ENCODE measurements at places on chromosomes 12 and 14. TPM values are rescaled to one million over a fixed set of nuclear protein-coding genes. Genes with fewer than 3 reads are reported as not detected.

The GPRC5D gene
- total RNA-seq = not detected

The CCDC175 gene
- total RNA-seq = not detected

The SRGAP1 gene
- total RNA-seq = 12.2 TPM

The MMP14 gene
- 0.51 TPM for total RNA-seq

The ST8SIA1 gene
- not detected for total RNA-seq

The IFNG-AS1 gene
- total RNA-seq = not detected

The TAS2R46 gene
- total RNA-seq = not detected

The CELA1 gene
- not detected for total RNA-seq

The STAB2 gene
- total RNA-seq = 0.01 TPM

The NCAPD2 gene
- 57.7 TPM for total RNA-seq

The SLC38A4 gene
- 0.12 TPM for total RNA-seq

The DLGAP5 gene
- total RNA-seq = 30.7 TPM

The LRRC10 gene
- not detected for total RNA-seq

The SELPLG gene
- total RNA-seq = 0.79 TPM

The MYH6 gene
- total RNA-seq = 0.10 TPM

The AVPR1A gene
- total RNA-seq = 0.07 TPM

The ALKBH2 gene
- 48.2 TPM for total RNA-seq

The TBC1D30 gene
- total RNA-seq = 0.81 TPM

The RNU4-1 gene
- total RNA-seq = not detected

The MIP gene
- total RNA-seq = not detected

The YY1 gene
- 62.4 TPM for total RNA-seq

The POTEM gene
- not detected for total RNA-seq

The CLEC14A gene
- not detected for total RNA-seq

The CCDC196 gene
- total RNA-seq = not detected

The TSHR gene
- total RNA-seq = not detected

The TCL1B gene
- not detected for total RNA-seq

The CLEC4D gene
- not detected for total RNA-seq

The ASCL1 gene
- not detected for total RNA-seq

The SRRM4 gene
- total RNA-seq = not detected

The LMO3 gene
- total RNA-seq = not detected

The HCAR3 gene
- 0.08 TPM for total RNA-seq

The LBHD2 gene
- not detected for total RNA-seq

The PHETA1 gene
- 9.7 TPM for total RNA-seq

The DPPA3 gene
- total RNA-seq = not detected

The SLC5A8 gene
- not detected for total RNA-seq

The SOS2 gene
- 8.3 TPM for total RNA-seq

The TRIM9 gene
- total RNA-seq = 12.2 TPM

The ANKRD33 gene
- total RNA-seq = 0.08 TPM

The SMARCD1 gene
- 63.8 TPM for total RNA-seq

The TMEM30B gene
- 0.25 TPM for total RNA-seq

The PPP1R1A gene
- 0.14 TPM for total RNA-seq
